Activated T-helper 2 cell treated with anti-CD3 and anti-CD28 coated beads, Interferon-gamma antibody, Interleukin-2, Interleukin-4, amounts not matched to agents 10 μg/mL and 5 μg/mL and 100 μg/mL, durations not matched to agents 14 hours and 24 hours and 36 hours (primary cell): ENCODE measurements at places on chromosomes 6 and 20. TPM values are rescaled to one million over a fixed set of nuclear protein-coding genes. Genes with fewer than 3 reads are reported as not detected.

GRCh38 chr6:82616386-82617028 lies 252.9 kb downstream of the TPBG start:
- no peak for DNase-seq
- no peak overlapping the region for H3K4me3 ChIP-seq
- no peaks in the 10 kb centered on the region for H3K36me3 ChIP-seq
- H3K4me1 ChIP-seq = no peaks in the 10 kb centered on the region
- no peaks in the 10 kb centered on the region for H3K27me3 ChIP-seq
- H3K27ac ChIP-seq = no peak overlapping the region

Gene BPIFB2
- not detected in 2 replicates for total RNA-seq

- peaks cover 75% of the 10 kb centered on the region for H3K27me3 ChIP-seq
- no peak overlapping the region for H3K4me3 ChIP-seq
- no peak overlapping the region for H3K27ac ChIP-seq
- H3K4me1 ChIP-seq = peaks cover 8% of the 10 kb centered on the region
- H3K36me3 ChIP-seq = peaks cover 4% of the 10 kb centered on the region
Observed at GRCh38 chr6:27294409-27294808, 17.7 kb downstream of the POM121L2 start.

- DNase-seq = no peak
- no peaks in the 10 kb centered on the region for H3K27me3 ChIP-seq
- H3K4me1 ChIP-seq = no peaks in the 10 kb centered on the region
- no peak overlapping the region for H3K27ac ChIP-seq
Observed at GRCh38 chr6:74973591-74973990, 232.3 kb downstream of the COL12A1 start.
